ENCODE measurements at places on chromosomes 3 and 15.

DNA sequence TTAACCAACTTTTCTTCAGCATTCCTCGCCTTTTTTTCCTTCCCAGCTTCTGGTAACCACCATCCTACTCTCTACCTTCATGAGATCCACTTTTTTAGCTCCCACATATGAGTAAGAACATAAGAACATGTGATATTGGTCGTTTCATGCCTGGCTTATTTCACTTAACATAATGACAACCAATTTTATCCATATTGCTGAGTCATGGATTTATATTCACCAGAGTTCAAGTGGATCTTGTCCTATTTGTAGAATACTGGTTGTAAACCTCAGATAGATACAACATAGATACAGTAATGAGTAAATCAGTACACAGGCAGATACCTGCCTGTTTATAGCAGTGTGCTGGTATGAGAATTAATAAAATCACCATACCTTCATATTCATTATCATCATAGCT, 412.0 kb upstream of the RBMS3 start:
- DNase-seq: no peak

DNA sequence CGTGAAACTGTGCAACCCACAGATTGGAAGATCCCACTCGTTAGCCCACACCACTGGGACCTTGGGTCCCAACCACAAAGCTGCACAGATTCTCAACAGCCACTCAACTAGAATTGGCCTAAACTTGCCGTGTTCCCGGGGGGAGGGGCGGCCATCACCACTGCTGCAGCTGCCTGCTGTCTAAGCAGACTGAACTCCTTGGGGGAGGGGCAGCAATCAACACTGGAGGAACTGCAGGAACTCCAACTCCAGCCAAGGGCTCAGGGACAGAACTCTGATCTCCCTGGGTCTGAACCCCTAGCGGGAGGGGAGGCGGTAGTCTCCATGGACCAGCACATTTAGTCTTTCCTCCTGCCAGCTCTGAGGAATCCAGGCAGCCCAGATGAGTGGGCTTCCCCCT, 205.9 kb downstream of the RSL24D1 start:
- no peak for DNase-seq

DNA sequence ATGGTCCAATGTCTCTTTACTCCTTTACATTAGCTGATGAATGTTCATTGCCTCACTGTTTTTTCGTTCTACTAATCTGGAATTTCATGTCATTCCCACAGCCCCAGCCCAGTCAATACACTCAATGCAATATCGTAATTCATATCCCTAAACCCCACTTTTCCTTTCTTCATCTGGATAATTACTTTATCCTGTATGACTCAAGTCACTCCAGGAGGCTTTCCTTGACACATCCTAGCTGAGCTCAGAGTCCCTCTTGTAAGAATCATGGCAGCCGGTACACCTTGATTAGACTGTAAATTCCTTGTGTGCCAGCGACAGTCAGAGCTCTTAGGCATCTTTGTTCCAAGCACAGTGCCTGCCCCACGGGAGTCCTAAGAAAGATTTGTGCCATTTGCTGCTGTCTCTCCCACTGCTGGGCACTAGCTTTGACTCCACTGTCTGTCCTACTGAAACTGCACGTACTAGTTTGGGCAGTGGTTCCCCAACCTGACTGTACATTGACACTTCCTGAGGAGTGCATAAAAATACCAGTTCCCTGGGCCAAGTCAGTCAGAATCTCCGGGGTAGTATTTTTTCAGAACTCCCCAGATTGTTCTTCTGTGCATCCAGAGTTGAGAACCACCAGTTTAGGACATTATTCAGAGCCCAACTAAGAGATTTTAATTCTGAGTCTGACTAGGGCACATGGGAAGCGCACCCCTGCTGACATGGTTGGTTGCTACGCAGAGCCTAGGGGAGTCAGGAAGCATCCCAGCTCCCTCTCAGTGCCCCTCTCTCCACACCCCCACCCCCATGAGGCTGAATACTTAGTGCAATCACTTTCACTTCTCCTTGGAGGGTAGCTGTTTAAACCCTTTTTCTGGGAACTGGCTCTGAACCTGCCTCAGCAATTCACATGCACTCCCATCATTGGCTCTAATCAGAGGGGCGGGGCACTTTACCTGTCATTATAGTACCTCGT, 19.5 kb upstream of the C3orf70 start:
- DNase-seq: no peak

GRCh38 chr15:99998661-99999101, 265.4 kb upstream of the LYSMD4 start:
- no peak for DNase-seq

DNA sequence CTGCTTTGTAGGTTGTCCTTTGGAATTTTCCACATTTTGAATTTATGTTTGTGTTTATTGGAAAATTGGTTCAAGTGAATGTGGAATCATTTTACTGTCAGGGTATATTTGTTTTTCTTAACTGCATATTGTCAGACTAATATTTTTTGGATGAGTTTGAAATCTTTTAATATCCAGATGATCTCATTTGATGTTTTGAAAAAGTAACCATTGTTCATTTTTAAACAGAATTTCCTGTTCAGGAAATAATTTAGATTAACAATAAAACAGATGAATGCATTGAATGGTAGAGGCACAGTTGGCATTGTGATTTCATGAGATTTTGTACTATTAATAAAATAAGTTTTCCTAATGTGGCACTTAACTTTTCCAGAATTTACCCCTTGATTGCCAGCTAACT, 15.5 kb downstream of the TRAK1 start:
- DNase-seq: no peak

GRCh38 chr15:76381366-76381765, 44.8 kb downstream of the ISL2 start:
- no peak for DNase-seq

DNA sequence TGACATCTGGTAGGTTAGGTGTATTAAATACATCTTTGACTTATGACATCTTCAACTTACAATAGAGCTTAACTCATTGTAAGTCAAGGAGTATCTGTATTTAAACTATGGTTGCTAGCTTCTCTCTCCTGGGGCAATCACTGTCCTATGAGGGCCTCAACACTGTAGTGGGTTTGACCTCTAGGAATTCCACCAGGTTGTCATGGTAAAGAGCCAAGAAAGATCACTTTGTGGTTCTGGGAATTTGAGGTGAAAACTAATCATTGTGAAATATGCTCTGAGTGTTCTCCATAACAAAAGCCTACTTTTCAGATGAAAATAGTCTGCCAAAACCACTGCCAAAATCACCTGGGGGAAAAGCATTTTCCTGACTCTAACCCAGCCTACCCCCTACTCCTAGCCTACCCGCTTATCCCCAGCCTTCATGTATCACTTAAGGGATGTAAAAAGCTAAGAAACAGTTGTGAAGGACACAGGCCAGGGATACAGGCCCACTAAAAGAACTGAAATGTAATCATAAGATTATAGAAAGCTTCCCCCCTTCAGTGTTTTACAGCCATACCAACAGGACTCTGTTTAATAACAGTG, 723.8 kb downstream of the MECOM start:
- DNase-seq: no peak

- DNase-seq: no peak
Measured at GRCh38 chr3:161989012-161989411, 492.4 kb downstream of the OTOL1 start.

GRCh38 chr15:55627730-55628368, 39.7 kb upstream of the PYGO1 start:
- DNase-seq: no peak
